ENCODE measurements at places on chromosomes 13 and 19. TPM values are rescaled to one million over a fixed set of nuclear protein-coding genes. Genes with fewer than 3 reads are reported as not detected.

EXOC3L2 gene
- total RNA-seq: 1.1 TPM

IL4I1 gene
- total RNA-seq: 0.12 TPM

KLC3 gene
- total RNA-seq: not detected

TTC9B gene
- total RNA-seq: 1.7 TPM

CNFN gene
- total RNA-seq: 2.2 TPM

SMIM24 gene
- not detected for total RNA-seq

CYP2S1 gene
- 0.39 TPM for total RNA-seq

PTH2 gene
- total RNA-seq: not detected

ADGRE3 gene
- not detected for total RNA-seq

SLC25A41 gene
- 1.6 TPM for total RNA-seq

PIAS4 gene
- 58.8 TPM for total RNA-seq

CFD gene
- not detected for total RNA-seq

B9D2 gene
- total RNA-seq: 11.7 TPM

HIPK4 gene
- total RNA-seq: 0.30 TPM

LRRC63 gene
- 0.37 TPM for total RNA-seq

ANGPTL8 gene
- total RNA-seq: not detected

- H3K27ac ChIP-seq: no peak overlapping the region
- no peak overlapping the region for H3K4me3 ChIP-seq
- no peak for DNase-seq
- no peaks in the 10 kb centered on the region for H3K4me1 ChIP-seq
These were observed 11.3 kb upstream of the CELF5 start for GRCh38 chr19:3213159-3213558.

GRCh38 chr13:110299283-110299840, 7.6 kb downstream of the COL4A1 start:
- DNase-seq: no peak
- H3K27me3 ChIP-seq: peaks cover 2% of the 10 kb centered on the region
- no peak overlapping the region for H3K27ac ChIP-seq
- no peak overlapping the region for H3K4me3 ChIP-seq
- H3K4me1 ChIP-seq: peaks cover 19% of the 10 kb centered on the region

GRCh38 chr19:30249911-30250310, 122.3 kb upstream of the ZNF536 start:
- H3K27me3 ChIP-seq: peaks cover 37% of the 10 kb centered on the region
- H3K27ac ChIP-seq: no peak overlapping the region
- H3K4me1 ChIP-seq: peaks cover 16% of the 10 kb centered on the region
- DNase-seq: no peak
- no peaks in the 10 kb centered on the region for H3K36me3 ChIP-seq
- H3K4me3 ChIP-seq: no peak overlapping the region

- DNase-seq: no peak
- H3K4me3 ChIP-seq: no peak overlapping the region
- H3K36me3 ChIP-seq: peaks cover 4% of the 10 kb centered on the region
These were observed 8.3 kb upstream of the NAA16 start for GRCh38 chr13:41302743-41303142.

DNA sequence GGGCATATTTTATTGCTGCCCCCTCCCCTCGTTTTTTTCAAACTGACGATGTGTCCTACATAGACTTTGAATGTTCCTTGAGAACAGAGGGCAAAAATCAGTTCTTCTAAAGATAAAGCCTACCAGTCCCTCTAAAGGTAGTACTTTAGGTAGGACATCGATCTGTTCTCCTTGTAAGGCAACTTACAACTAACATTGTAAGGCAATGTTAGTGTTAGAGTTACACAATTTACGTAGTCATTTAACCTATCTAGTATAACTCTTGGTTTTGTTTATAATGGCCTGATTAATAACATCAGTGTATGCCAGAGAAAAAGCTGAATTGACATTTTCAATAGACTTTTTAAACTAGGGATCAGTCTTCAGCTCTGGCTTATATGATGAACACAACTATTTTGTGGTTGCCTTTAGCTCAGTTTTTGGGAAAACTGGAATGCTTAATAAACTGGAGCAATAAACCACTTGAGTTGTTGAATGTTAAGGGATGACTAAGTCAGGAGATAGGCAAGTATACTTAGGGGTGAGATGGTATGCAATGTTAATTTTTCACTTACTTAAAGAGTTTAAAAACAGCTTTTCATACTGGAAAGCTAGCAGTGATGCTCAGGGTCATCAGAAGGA, 2.2 kb downstream of the NDFIP2 start:
- no peak overlapping the region for H3K27ac ChIP-seq
- no peaks in the 10 kb centered on the region for H3K36me3 ChIP-seq
- peaks cover 22% of the 10 kb centered on the region for H3K4me1 ChIP-seq
- H3K4me3 ChIP-seq: peak overlapping the region; percentile 72
- peaks cover 34% of the 10 kb centered on the region for H3K27me3 ChIP-seq
- no peak for DNase-seq

- no peak for DNase-seq
- no peak overlapping the region for H3K27ac ChIP-seq
- no peaks in the 10 kb centered on the region for H3K27me3 ChIP-seq
- H3K4me1 ChIP-seq: peaks cover 22% of the 10 kb centered on the region
- no peak overlapping the region for H3K4me3 ChIP-seq
These were observed 918.6 kb downstream of the UQCRFS1 start for GRCh38 chr19:28294395-28294794.

DNA sequence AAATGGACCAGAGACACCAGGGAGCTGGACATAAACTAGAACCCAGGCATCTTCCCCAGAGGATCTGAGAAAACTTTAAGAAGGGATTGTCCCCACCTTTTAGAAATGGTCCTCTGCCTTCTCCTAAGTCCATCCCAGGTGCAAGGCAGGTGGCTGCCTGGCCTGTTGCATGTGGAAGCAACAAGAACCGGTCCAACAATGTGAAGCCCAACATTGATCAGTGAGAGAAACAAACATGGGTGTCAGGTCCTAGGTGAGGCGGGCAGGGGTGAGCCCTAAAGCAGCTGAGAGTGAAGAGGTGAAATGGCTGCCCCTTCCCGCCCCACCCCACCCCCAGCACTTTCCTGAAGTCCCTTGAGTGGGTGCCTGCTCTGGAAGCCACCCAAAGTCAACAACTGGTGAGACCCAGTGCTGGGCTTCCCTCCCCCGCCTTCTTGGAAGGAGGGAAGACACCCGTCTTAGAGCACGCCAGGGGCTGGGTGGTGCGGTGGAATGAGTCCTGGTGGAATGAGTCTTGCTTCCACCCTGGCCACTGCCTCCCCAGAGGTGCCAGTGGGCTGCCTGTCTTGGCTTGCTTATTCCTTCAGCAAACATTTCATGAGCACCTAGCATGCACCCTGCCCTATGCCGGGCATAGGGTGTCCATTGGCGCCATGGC, 1.7 kb downstream of the AP1M1 start:
- H3K4me1 ChIP-seq: peaks cover 20% of the 10 kb centered on the region
- H3K27ac ChIP-seq: no peak overlapping the region
- H3K36me3 ChIP-seq: no peaks in the 10 kb centered on the region
- no peaks in the 10 kb centered on the region for H3K27me3 ChIP-seq
- no peak for DNase-seq

- no peak overlapping the region for H3K4me3 ChIP-seq
- no peaks in the 10 kb centered on the region for H3K36me3 ChIP-seq
- H3K27ac ChIP-seq: no peak overlapping the region
- DNase-seq: no peak
- H3K27me3 ChIP-seq: no peaks in the 10 kb centered on the region
- peaks cover 15% of the 10 kb centered on the region for H3K4me1 ChIP-seq
These were observed 55.4 kb upstream of the ATP12A start for GRCh38 chr13:24624801-24625231.

GRCh38 chr19:35199481-35199880, 29.1 kb downstream of the FAM187B start:
- H3K27me3 ChIP-seq: peaks cover 30% of the 10 kb centered on the region
- H3K27ac ChIP-seq: no peak overlapping the region
- DNase-seq: no peak
- H3K4me1 ChIP-seq: peaks cover 6% of the 10 kb centered on the region
- H3K36me3 ChIP-seq: no peaks in the 10 kb centered on the region

GRCh38 chr13:76904507-76904906, 18.3 kb upstream of the KCTD12 start:
- H3K27me3 ChIP-seq: peaks cover 43% of the 10 kb centered on the region
- H3K27ac ChIP-seq: no peak overlapping the region
- no peak for DNase-seq

DNA sequence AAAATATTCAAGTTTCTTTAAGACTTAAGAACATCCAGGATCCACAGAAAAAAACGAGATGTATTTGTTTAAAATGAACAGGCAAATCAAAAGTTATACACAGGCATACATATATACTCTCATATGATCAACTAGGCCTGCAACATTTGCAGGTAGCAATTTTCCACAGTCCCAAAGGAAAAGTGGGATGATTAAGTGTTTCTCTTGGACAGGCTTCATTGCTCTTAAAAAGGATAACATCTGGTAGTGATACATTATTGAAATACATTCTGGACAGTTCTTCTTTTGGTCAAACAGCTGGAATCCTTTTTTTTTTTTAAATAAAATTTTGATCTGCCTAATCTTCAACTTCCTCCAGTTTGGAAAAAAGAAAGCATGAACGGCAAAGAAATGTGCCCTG, 114.8 kb upstream of the TDRD3 start:
- no peak overlapping the region for H3K4me3 ChIP-seq
- peaks cover 6% of the 10 kb centered on the region for H3K4me1 ChIP-seq
- no peaks in the 10 kb centered on the region for H3K27me3 ChIP-seq
- DNase-seq: no peak
- H3K27ac ChIP-seq: no peak overlapping the region
- H3K36me3 ChIP-seq: peaks cover 2% of the 10 kb centered on the region

DNA sequence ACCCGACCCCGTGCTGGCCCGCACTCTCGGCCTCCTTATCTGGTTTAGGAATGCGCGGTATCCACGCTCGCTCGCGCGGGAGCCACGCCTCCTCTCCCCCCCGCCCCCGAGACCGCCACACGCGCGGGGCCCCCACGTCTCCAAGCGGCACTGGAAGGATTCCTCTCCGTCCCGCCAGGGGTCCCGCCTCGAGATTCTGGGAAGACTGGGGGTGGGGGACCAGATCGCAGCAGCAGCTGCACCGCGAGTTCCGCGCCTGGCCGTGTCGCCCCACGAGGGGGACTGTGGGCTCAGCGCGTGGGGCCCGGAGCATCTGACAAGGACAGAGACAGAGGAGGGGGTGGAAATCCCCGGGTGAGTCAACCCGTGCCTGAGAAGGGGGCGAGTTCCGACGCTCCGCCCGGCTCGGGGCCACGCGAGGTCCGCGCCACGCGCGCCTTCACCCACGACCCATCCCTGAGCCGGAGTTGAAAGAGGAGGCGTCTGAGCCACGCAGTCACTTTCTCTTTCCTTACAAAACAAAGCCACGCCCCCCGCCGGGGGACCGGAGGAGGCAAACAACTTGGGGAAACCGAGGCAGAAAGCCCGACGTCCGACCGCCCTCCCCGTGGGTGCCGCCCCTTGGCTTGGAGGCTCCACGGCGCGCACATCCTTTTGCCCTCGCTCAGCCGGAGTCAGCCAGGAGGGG, 814 bp downstream of the S1PR2 start:
- peak overlapping the region; percentile 87 for H3K4me3 ChIP-seq
- peaks cover 2% of the 10 kb centered on the region for H3K27me3 ChIP-seq
- H3K27ac ChIP-seq: peak overlapping the region; percentile 27
- peaks cover 17% of the 10 kb centered on the region for H3K4me1 ChIP-seq
- peak; percentile 51 for DNase-seq
- H3K36me3 ChIP-seq: no peaks in the 10 kb centered on the region

GRCh38 chr19:38843175-38843758, 6.5 kb downstream of the HNRNPL start:
- H3K27me3 ChIP-seq: peaks cover 4% of the 10 kb centered on the region
- H3K4me1 ChIP-seq: peaks cover 36% of the 10 kb centered on the region
- peak overlapping the region; percentile 74 for H3K4me3 ChIP-seq

- H3K4me1 ChIP-seq: peaks cover 6% of the 10 kb centered on the region
- no peak overlapping the region for H3K27ac ChIP-seq
- H3K36me3 ChIP-seq: no peaks in the 10 kb centered on the region
- H3K4me3 ChIP-seq: peak overlapping the region; percentile 67
These were observed 8.8 kb downstream of the GIPR start for GRCh38 chr19:45676851-45677263.

DNA sequence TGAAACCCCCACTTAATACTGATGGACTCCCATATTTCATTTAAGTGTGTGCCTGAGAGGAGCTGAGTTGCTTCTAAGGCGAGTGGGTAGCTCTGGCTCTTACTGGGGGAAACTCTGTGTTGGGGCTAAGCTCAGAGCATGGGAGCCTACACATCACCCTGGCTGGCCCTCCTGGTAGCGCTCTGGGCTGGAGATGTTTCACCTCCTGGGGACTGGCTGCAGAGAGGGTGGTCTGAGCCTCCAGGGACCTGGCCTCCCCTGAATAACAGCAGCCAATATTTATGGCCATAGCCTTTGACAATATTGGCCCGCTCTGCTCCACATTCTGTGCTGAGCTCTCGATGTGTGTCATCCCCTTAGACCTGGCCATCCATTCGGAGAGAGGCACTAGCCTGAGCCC, 316.5 kb downstream of the ZNF536 start:
- no peaks in the 10 kb centered on the region for H3K36me3 ChIP-seq
- H3K4me1 ChIP-seq: peaks cover 28% of the 10 kb centered on the region
- DNase-seq: no peak
- peaks cover 28% of the 10 kb centered on the region for H3K27me3 ChIP-seq
- H3K4me3 ChIP-seq: no peak overlapping the region

DNA sequence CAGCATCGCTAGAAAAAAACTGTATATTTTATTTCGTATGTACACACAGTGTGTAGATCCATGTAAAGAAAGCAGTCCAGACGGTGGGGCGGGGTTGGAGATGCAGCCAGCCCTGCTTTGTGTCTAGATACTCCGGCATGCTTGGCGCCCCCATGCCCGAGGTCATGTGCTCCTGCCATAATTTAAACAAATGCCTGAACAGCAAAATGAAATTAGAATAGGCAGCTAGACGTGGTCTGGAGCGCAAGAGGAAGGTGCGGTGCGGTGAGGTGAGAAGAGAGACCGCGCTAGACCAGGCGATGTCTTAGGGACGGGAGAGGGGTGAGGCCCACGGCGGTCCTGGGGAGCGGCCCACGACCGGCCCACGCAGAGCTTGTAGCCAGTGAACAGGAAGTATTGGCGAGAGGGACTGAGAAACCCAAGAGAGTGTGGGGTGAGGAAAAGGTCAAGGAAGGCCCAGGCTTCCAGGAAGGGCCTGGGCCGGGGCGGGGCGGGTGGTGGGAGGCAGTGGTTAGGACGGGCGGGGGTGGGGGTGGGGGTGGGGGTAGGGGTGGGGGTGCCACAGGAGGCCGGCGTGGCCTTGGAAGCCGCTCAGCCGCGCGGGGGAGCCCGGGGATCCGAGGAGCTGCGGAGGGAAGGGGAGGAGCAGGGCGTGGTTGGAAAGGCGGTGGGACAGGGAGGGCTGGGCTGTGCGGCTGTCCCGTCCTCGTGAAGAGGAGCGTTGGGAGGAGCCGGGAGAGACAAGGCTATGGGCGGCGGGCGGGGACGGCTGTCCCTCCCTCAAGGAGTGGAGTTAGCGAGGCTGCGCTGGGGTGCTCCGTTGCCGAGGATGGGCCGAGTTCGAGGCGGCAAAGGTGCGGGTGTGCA, 254.7 kb upstream of the SGCG start:
- H3K27me3 ChIP-seq: no peaks in the 10 kb centered on the region
- H3K4me3 ChIP-seq: peak overlapping the region; percentile 38
- H3K27ac ChIP-seq: peak overlapping the region; percentile 67
- H3K4me1 ChIP-seq: no peaks in the 10 kb centered on the region
